ENCODE measurements at places on chromosomes 3 and 15. TPM values are rescaled to one million over a fixed set of nuclear protein-coding genes. Genes with fewer than 3 reads are reported as not detected.

TMEM207 gene
- not detected for total RNA-seq

SNX22 gene
- total RNA-seq: under 0.01 TPM

AHSG gene
- not detected for total RNA-seq

PLSCR5 gene
- total RNA-seq: not detected

XCR1 gene
- total RNA-seq: not detected

ABI3BP gene
- 3.1 TPM for total RNA-seq

SLC38A3 gene
- total RNA-seq: not detected

SEMA3B gene
- 5.1 TPM for total RNA-seq

CIB2 gene
- 5.6 TPM for total RNA-seq

ALPK3 gene
- under 0.01 TPM for total RNA-seq

GOLGA6C gene
- total RNA-seq: not detected

ARPP21 gene
- total RNA-seq: not detected

EPB42 gene
- not detected for total RNA-seq

TTLL3 gene
- 4.4 TPM for total RNA-seq

LMLN gene
- 3.4 TPM for total RNA-seq

TMCO5A gene
- not detected for total RNA-seq

TRAK1 gene
- 91.3 TPM for total RNA-seq

ADAMTS17 gene
- total RNA-seq: 1.0 TPM

LSMEM2 gene
- total RNA-seq: not detected

UROC1 gene
- total RNA-seq: not detected

GNB5 gene
- 75.6 TPM for total RNA-seq

ERC2 gene
- 0.34 TPM for total RNA-seq
